ENCODE measurements at places on chromosomes 6 and 20. TPM values are rescaled to one million over a fixed set of nuclear protein-coding genes. Genes with fewer than 3 reads are reported as not detected.

The MYB gene
- polyA plus RNA-seq: not detected

The COL11A2 gene
- polyA plus RNA-seq: 3.7 TPM

The C6orf58 gene
- polyA plus RNA-seq: not detected

The BTN1A1 gene
- polyA plus RNA-seq: not detected

The GLYATL3 gene
- polyA plus RNA-seq: not detected

The CRISP2 gene
- not detected for polyA plus RNA-seq

The CNBD2 gene
- 6.0 TPM for polyA plus RNA-seq

The AGER gene
- 1.6 TPM for polyA plus RNA-seq

The PPP1R16B gene
- polyA plus RNA-seq: 4.9 TPM

GRCh38 chr20:61044499-61044898, 207.6 kb upstream of the CDH4 start:
- no peak for DNase-seq

GRCh38 chr20:4073852-4074741, 58.7 kb upstream of the RNF24 start:
- no peak for DNase-seq

- no peak for DNase-seq
Observed at GRCh38 chr6:136528477-136528876, 21.7 kb downstream of the MAP7 start.

GRCh38 chr6:125165256-125165655, 11.7 kb downstream of the TPD52L1 start:
- DNase-seq: no peak

GRCh38 chr6:39999006-39999867, 65.0 kb upstream of the MOCS1 start:
- no peak for DNase-seq

- no peak for DNase-seq
Observed at GRCh38 chr20:16580147-16580546, 6.9 kb upstream of the KIF16B start.

- DNase-seq: no peak
Observed at GRCh38 chr6:45645302-45645701, 267.6 kb upstream of the SUPT3H start.

GRCh38 chr6:158606935-158607334, 37.6 kb downstream of the DYNLT1 start:
- DNase-seq: no peak

DNA sequence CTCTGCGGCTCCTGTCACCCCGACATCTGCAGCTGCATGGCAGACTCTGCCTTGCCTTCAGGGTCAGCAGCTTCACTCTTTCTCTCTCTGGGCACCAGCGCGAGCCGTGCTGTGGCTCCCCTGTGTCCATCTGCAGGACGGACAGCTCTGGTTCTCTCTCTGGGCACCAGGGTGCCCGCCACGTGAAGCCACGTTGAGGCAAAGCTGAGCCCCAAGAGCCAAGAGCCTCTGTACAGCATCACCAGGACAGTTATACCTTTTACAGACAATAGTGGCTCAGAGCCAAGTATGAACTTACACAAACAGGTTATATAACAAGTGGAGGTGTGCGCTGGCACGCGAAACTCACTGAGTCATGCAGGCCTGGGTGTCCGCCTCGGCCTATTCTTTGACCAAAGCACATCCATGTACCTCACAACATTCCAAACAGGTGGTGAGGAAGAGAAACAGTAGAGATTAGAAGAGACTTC, 50.8 kb downstream of the FAM50B start:
- no peak for DNase-seq

- no peak for DNase-seq
Observed at GRCh38 chr6:116003668-116004067, 57.0 kb downstream of the FRK start.

DNA sequence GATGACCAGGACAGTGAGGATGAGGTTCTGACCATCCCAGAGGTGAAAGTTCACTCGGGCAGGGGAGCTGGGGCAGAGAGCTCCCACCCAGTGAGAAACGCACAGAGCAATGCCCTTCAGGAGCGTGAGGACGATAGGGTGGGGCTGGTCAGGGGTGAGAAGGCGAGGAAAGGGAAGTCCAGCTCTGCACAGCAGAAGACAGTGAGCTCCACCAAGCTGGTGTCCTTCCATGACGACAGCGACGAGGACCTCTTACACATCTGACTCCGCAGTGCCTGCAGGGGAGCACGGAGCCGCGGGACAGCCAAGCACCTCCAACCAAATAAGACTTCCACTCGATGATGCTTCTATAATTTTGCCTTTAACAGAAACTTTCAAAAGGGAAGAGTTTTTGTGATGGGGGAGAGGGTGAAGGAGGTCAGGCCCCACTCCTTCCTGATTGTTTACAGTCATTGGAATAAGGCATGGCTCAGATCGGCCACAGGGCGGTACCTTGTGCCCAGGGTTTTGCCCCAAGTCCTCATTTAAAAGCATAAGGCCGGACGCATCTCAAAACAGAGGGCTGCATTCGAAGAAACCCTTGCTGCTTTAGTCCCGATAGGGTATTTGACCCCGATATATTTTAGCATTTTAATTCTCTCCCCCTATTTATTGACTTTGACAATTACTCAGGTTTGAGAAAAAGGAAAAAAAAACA, 16.6 kb upstream of the SLC22A1 start:
- DNase-seq: peak; percentile 22

DNA sequence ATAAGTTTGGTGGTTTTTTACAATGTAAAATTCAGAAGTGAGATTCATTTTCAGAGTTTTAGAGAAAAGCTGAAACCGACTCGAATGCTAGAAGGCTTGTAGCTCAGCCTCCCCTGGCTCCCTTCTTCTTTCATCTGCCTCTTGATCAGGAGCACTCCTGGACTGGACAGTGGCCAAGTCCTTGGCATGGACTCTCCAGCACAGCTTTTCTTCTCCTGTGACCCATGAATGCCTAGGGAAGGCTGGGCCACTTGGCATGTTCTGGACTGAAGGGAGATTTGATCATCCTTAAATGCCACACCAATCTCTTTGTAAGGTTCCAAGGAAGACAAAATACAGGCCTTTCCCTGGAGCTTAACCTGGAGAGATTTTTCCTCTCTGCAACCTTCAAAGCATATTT, 384.0 kb upstream of the SASH1 start:
- no peak for DNase-seq

DNA sequence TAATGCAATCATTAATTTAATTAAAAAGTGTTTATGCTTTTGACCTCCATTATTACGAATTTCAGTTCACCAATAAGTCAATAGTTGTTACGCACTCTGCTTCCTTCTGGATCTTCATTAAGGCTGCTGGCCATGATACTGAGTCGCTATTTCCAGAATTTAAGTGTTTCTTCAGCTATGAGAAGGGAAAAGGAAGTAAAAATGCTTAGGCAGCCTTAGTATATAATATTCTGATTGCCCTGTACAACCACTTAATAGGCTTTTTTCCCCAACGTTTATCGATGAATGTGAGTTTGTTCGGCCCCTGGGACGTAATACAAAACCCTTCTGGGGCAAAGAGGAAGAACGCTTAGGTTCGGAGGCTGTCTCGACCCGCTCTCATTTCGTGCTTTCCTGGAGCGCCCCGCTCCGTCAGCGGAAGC, 644 bp downstream of the OARD1 start:
- peak; percentile 92 for DNase-seq

DNA sequence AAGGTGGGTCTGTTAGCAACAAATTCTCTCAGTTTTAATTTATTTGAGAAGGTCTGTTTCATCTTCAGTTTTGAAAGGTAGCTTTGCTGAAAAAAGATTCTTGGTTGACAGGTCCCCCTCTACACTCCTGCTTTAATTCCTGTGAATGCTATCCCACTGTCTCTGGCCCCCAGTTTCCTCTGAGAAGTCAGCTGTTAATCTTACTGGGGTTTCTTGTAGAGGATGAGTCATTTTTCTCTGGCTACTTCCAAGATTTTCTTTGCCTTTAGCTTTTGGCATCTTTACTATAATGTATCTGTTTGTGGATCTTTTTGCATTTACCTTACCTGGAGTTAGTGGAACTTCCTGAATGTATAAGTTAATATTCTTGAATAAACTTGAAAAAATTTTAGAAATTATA, 122.7 kb downstream of the MMS22L start:
- DNase-seq: no peak

DNA sequence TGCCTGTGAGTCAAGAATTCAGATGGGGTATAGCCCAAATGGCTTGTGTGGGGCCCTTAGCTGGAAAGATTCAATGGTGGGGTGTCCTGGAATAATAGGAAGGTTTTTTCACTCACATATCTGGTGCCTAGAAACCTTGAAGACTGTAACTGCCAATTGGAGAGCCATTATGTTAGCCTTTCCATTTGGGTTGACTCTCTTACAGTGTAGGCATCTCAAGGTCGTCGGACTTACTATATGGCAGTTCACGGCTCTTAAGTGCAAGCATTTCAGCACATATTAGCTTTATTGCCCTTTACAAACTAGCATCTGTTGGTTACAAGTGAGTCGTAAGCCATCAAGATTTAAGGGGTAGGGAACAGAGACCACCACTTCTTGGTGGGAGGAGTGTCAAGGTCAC, 74.1 kb downstream of the CD2AP start:
- no peak for DNase-seq

GRCh38 chr6:138988469-138988834, 399 bp upstream of the REPS1 start:
- DNase-seq: no peak

DNA sequence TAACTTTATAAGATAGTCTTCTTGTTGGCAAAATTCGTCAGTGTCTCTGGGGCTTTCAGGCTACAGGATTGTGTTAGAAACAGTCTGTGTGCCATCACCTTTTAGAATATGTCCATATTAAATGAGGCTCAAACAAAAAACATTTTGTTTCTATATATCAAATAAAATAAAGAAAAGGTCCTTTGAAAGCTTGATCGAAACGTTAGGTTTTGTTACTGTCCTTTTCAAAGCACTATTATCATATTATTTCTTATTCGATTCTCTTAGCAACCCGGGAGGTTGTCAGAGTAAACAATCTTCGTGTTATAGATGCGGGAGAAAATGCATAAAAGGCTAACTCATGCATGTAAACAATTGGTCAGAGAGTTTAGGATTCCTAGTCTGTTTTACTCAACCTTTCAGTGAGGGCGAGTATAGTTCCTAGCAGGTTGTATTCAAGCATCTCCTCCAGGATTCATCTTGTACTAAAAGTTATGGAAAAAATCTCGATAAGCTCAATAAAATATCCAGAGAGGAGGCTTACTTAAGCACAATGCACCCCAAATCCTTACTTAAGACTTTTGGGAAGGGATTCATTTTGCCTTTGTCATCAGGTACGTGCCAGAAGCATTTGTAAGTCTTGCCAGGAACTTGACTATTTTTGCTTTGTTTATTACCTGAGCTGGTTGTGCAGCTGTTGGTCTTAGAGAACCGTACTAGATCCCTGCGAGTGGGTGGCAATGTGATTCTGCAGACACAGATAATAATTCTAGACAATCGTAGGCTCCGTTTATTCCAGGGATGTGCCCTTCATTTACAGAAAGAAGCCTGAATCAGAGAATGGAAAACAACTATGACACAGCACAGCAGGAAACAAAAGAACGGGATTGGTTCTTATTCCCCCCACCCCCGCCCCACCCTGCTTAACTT, 159.6 kb upstream of the ZNF217 start:
- no peak for DNase-seq

- no peak for DNase-seq
Observed at GRCh38 chr6:135314543-135314942, 133.4 kb downstream of the MYB start.

- DNase-seq: no peak
Observed at GRCh38 chr6:12614456-12614855, 102.1 kb upstream of the PHACTR1 start.

DNA sequence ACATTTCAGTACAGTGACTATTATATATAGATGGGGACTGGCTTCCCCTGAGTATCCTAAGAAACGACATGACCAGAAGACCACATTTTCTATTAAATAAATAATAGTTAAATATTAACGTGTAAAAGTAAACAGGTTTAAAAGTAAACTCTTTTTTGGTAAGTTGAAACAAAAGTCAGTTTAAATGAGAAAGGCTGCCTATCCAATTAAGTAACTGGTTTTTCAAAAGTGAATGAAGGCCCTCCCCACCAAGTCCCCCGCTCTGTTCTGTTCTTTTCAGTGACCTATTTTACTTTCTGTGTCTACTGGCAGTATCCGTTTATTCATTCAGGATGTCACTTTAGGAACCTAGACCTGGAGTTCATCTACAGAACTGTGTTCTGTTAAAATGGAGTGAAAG, 32.0 kb downstream of the QKI start:
- DNase-seq: no peak

DNA sequence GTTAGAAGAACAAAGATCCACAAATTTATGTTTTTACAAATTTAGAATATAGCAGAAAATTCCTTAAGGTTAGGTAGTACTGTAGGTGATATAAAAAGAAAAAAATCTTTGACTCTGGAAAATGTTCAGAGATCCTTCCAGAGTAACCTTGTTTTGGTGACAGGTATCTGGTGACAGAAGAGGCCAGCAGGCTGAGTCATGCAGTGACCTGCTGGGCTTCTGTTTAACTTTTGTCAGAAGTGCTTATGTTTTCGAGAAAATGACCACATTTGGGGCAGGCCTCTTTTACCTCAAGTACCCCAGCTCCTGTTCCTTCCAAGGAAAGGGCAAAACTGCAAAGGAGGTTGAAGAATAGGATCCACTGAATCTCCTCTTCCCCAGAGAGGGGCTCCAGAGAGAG, 10.5 kb upstream of the CLDN20 start:
- no peak for DNase-seq

DNA sequence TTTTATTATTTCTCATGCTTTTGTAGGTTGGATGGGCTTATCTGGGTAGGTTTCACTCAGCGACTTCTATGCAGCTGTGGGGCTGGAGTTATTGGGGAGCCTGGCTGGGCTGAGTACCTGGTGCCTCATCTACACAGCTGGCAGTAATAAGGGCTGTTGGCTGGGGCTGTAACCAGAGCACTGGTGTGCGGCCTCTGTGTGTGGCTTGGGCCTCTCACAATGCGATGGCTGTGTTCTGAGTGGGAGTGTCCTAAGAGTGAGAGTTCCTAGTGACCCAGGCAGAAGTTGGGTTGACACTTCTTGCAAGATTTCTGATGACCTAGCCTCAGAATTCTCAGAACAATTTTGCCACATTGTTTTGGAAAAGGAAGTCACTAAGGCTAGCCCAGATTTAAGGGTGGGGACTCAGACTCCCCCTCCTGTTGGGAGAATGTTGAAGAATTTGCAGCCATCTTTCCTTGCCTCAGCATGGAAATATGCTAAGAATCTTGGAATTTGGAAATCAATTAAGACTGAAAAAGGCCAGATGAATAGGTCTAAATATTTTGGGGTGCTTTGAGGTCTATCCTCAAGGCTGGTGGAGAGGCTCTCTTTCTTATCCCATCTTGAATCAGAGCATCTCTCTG, 158.8 kb downstream of the SCP2D1 start:
- no peak for DNase-seq

GRCh38 chr20:14341801-14342200, 4.4 kb upstream of the FLRT3 start:
- DNase-seq: no peak

DNA sequence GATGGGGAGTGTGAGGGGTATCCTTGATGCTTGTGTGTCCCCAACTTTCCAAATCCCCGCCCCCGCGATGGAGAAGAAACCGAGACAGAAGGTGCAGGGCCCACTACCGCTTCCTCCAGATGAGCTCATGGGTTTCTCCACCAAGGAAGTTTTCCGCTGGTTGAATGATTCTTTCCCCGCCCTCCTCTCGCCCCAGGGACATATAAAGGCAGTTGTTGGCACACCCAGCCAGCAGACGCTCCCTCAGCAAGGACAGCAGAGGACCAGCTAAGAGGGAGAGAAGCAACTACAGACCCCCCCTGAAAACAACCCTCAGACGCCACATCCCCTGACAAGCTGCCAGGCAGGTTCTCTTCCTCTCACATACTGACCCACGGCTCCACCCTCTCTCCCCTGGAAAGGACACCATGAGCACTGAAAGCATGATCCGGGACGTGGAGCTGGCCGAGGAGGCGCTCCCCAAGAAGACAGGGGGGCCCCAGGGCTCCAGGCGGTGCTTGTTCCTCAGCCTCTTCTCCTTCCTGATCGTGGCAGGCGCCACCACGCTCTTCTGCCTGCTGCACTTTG, at the start of gene TNF:
Gene TNF (plus strand): TSS at position 231 of the 567 bp plus-strand sequence. CDS start 177 bp downstream, at position 408.
- DNase-seq: peak; percentile 71

All from right cardiac atrium (tissue), 5 donors.